Substantia nigra (tissue), 51 donors: ENCODE measurements at places on chromosomes 12 and 14.

- no peak for DNase-seq
Measured at GRCh38 chr12:52310622-52311284, 10.4 kb downstream of the KRT83 start.

GRCh38 chr12:81077686-81078441, at the start of gene ACSS3:
Gene ACSS3, plus strand, starts transcription at chr12:81078079. Its CDS starts 42 bp downstream, at chr12:81078121.
- DNase-seq = peak; percentile 9

DNA sequence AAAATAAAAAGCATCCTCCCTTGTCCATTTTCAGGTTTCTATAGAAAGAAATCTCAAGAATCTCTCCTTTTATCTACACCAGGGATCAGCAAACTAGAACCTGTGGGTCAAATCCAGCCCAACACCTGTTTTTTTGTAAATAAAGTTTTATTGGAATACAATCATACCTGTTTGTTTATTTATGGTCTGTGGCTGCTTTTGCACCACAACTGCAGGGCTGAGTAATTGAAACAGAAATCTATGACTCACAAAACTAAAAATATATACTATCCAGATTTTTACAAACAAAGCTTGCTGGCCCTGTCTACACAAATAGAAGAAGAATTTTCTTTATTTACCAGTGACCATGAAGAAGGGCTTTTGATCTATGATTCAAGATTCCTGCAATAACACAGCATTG, 95.1 kb upstream of the COCH start:
- DNase-seq = no peak

- DNase-seq = no peak
Measured at GRCh38 chr12:52313461-52313860, 7.7 kb downstream of the KRT83 start.

GRCh38 chr12:123101526-123101925, 49.4 kb downstream of the PITPNM2 start:
- DNase-seq = no peak

DNA sequence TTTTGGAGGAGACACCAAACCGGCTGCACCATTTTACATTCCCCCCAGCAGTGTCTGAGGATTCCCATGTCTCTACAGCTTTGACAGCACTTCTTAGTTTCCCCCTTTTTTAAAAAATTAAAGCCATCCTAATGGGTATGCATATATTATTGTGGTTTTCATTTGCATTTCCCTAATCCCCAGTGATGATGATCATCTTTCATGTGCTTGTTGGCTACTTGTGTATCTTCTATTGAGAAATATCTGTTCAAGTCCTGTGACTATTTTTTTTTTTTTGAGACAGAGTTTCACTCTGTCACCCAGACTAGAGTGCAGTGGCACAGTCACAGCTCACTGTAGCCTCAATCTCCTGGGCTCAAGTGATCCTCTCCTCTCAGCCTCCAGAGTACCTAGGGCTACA, 23.2 kb upstream of the ASPG start:
- DNase-seq = no peak

DNA sequence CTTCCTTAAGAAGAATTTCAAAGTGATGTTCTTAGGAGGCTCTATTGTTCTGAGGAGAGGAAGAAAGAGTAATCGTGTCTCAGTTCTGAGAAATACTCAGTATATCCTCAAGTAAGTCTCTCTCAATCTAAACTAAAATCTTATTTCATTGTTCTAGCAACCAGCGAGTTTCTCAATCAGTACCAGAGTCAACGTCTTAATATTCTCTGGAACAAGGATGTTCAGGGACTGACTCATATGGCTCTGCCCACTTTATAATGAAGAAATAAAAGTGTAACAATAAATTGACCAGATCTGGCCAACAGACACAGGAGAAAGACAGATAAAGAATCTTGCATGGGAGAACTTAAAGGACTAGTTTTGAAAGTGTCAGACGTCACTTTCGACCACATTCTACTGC, 469.8 kb upstream of the FLRT2 start:
- no peak for DNase-seq

DNA sequence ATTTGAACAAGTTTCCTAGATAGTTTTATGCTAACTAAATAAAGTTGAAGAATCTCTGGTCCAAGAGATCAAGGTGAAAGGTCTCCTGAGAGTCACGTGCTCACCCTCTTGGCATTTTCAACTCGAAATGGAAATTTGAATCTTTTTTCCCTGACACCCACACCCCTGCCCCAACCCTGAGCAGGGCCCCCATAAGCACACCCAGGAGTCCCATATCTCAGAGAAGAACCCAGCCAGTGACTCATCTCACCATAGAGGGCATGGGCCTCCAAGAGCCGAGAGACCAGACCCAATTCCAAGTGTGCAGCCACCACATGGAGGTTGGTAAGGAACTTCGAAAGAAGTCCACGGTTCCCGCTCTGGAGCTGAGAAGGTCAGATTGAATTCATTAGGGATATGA, 32.6 kb downstream of the TEP1 start:
- no peak for DNase-seq

DNA sequence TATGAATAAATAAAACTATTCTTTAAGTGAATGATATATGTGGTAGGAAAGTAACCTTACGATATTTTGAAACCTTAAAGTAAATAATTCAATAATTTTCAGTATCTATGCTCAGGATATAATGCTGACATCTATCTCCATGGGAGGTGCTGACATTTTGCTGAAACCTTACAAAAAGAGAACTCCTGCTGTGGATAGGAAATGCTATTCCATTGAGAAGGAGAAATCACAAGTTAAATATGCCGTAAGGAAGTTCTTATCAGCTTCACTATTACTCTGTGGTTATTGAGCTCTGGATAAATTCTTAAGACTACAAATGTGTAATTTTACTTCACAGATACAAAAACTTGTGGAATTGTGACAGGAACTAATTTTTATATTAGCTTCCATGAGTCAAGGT, 722.1 kb downstream of the TMTC2 start:
- DNase-seq = no peak

- no peak for DNase-seq
Measured at GRCh38 chr14:56243110-56243509, 124.9 kb downstream of the PELI2 start.

- DNase-seq = no peak
Measured at GRCh38 chr14:68397822-68398221, 395.0 kb downstream of the ZFP36L1 start.

DNA sequence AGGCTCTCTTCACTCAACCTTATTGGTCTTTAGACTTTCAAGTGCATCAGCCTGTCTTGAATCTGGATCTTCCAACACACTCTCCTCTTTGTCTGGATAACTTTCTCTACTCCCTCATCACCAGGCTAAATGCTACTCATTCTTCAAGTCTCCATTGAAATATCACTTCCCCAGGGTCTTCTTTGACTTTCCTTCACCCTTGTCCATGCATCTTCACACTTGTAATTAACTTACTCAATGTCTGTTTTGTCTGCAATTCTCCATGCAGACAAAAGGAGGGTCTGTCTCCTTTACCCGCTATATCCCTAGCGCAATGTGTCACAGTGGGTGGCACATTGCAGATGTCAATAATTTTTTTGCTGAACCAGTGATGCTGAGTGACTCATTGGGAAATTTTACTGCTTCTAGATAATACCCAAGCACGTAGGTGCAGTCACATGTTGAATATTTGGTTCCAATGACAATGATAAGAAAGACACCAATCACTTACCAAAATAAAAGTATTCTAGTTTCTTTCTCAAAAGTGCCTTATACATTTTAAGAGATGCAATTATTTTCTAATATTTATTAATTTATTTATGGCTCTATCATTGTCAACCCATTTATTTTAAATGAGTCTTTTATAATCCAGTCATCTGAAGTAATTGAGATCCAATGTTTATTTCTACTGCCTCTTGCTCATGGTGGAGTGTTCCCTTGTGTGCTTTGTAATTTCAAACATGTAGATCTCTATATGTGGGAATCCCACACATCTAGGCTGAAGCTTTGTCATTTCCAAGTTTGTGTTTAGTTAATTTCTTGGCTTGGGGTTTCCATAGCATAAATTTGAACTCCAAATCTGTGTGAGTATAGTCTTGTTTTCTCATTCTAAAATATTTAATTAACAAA, 21.7 kb upstream of the RFC5 start:
- no peak for DNase-seq

- no peak for DNase-seq
Measured at GRCh38 chr14:89491711-89492381, 74.8 kb upstream of the FOXN3 start.

- no peak for DNase-seq
Measured at GRCh38 chr12:16622338-16622737, 16.4 kb upstream of the LMO3 start.

GRCh38 chr14:64500088-64500487, 3.5 kb downstream of the ZBTB25 start:
- no peak for DNase-seq

DNA sequence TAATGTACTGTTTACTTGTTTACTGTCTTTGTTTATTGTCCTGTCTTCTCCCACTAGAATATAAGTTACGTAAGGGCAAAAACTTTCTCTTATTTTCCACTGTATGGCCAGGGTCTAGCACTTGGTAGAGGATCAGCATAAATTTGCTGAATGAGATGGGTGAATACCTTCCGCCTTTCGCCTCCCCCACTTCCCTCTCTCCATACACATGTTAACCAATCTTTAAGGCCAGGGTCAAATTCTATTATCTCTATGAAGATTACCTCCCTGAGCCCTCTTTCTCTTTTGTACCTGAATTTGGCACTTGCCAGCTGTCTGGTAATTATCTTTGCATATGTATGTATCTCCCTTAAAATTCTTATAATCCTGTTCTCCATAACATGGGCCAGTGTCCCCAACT, 4.9 kb downstream of the DUSP16 start:
- DNase-seq = no peak

DNA sequence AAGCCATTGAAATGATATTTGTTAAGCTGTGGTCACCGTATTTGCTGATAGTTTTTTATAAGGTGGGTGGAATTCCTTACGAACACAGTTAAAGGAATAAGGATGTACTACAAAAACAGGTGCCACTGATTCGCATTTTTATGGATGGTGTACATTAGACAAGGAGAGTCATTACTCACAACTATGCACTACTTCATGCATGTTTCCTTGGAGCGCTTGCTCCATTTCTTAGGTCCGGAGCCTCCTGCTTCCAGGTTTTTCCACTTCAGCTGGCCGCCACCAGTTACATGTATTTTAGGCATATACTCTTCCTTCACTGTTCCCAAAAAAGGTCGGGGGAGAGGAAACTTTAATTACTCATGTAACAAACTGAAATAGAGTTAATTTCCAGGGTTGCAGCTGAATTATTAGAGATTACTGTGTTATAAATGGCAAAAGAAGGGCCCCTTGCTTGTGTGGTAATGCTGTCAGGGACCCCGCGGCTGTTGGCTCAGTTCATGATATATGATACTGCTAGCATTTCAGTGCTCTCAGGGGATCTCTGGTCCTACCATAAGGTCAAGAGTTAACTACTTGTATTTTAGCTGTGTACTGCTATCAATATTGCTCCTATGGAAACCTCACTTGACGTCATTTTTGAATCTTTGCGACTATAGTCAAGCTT, 454.7 kb downstream of the NPAS3 start:
- no peak for DNase-seq

DNA sequence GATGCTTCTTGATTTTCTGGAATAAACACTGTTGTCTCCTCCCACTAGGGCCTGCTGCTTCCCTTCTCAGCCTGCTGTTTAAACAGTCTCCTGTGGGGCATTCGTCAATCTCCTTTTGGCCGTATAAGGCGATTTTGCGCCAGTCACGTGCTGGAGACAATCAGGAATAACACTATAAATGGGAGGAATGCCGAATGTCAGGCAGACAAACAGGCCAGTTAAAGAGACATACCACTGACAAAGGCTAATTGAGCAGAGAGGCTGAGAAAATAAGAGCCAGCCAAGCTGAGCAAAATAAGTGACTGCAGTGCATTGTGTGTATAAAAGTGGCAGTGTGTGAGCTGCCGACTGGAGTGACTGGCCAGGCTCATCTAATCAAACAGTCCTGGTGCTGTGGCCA, 23.3 kb downstream of the DMAC2L start:
- DNase-seq = peak; percentile 67

DNA sequence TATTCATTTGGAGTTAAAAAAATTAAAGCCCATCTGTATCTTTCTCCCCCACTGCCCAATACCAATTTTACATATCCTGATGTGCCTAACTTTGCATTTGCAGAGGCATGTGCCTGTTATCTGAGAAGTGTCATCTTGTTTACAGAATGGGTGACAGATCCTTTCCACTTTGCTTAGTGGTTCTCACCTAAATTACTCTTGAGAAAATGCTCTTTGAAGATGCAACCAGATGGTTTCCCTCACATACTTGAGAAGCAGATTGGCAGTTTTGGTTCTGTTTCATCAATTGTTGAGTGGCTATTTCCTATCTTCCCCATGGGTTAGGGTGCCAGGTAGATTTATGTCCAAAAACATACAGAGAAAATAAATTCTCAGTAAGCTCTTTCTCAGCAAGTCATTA, 1051.4 kb upstream of the ATXN7L3B start:
- DNase-seq = no peak

- no peak for DNase-seq
Measured at GRCh38 chr14:88521818-88522217, 33.0 kb downstream of the PTPN21 start.

DNA sequence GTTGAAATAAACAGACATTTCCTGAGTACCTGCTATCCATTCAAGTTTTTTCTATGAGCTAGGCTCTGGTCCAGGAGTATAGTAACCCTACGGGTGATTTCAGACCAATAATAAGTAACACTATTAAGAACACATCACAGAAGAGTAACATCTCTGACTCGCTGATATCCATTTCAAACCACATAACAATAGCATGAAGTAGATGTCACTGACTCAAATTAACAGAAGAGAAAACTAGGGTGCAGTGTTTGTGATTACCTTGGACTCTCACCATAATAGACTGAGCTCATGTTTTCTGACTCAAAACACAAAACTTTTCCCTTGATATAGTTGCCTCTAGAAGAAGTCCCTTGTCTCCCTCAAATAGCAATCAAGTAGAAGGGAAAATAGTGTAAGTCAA, 423.0 kb downstream of the DIO2 start:
- no peak for DNase-seq

GRCh38 chr14:77436042-77436441, 12.7 kb upstream of the NOXRED1 start:
- DNase-seq = no peak

GRCh38 chr14:101084436-101084826, 180.9 kb upstream of the RTL1 start:
- DNase-seq = no peak

DNA sequence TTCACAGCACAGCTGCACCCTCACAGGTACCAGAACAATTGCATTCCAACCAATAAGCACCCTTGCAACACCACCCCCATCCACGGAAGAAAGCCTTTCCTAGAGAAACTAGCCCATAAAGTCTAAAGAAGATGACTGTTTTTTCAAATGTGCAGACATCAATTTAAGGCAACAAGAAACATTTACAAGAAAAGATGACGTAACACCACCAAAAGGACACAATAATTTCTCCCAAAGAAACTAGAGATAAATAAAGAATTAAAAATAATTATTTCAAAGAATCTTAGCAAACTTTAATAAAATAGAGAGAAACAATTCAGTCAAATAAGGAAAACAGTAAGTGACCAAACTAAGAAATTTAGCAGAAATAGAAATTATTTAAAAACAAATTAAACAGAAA, 352.3 kb upstream of the ATXN7L3B start:
- no peak for DNase-seq

- no peak for DNase-seq
Measured at GRCh38 chr12:87467936-87468335, 561.3 kb downstream of the C12orf50 start.
